ENCODE measurements at places on chromosomes 5 and 9.

DNA sequence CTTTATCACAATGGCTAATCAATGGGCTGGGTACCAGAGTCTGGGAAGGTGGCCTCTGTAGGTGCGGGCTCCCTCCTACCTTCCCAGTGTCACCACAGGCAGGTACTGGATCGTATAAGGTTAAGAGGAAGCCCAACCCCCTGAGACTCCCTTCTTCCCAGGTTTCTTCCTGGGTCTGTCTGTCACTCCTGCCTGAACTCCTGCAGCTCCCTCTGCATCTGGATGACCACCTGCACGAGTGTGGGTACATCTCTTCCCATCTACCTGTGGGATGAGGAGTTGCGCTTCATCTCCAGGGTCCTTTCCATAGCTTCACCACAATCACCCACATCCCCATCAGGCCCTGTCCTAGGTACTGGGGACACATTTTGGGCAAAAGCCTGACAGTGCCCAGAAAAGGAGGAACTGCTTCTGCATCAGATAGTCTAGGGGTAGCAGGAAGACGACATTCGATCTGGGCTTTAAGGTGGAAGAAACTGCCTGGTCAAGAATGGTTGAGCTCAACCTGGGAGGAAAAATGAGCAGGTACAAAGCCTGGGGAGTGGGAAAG, 112.2 kb upstream of the ALDH1B1 start:
- no peak for DNase-seq

GRCh38 chr9:109767404-109767803, 12.6 kb upstream of the PALM2AKAP2 start:
- DNase-seq = no peak

DNA sequence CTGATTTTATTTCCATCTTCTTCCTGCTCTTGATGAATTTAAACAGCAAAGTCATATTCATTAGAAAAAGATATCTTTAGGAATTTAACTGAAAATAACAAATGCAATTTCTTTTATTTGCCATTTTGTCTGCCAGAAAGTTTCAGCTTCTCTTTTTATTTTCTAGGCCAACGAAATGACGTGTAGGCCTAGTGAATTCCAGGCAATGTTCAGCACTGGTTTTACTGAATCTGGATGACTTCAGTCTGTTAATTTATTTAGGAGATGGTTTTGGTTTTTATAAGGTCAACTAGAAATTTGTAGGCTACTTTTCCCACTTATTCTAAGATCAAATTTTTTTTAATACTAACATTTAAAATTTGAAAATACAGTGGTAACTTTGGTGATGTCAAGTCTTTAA, 129.1 kb upstream of the VCAN start:
- DNase-seq = no peak

- no peak for DNase-seq
Measured at GRCh38 chr5:171606414-171607024, 179.1 kb upstream of the SMIM23 start.

GRCh38 chr5:40260361-40260760, 419.4 kb upstream of the PTGER4 start:
- no peak for DNase-seq

- DNase-seq = no peak
Measured at GRCh38 chr5:150626853-150627276, 13.6 kb upstream of the SYNPO start.

GRCh38 chr5:17103461-17103860, 114.0 kb upstream of the BASP1 start:
- DNase-seq = no peak

GRCh38 chr5:115068239-115069086, 101.2 kb downstream of the TRIM36 start:
- no peak for DNase-seq

DNA sequence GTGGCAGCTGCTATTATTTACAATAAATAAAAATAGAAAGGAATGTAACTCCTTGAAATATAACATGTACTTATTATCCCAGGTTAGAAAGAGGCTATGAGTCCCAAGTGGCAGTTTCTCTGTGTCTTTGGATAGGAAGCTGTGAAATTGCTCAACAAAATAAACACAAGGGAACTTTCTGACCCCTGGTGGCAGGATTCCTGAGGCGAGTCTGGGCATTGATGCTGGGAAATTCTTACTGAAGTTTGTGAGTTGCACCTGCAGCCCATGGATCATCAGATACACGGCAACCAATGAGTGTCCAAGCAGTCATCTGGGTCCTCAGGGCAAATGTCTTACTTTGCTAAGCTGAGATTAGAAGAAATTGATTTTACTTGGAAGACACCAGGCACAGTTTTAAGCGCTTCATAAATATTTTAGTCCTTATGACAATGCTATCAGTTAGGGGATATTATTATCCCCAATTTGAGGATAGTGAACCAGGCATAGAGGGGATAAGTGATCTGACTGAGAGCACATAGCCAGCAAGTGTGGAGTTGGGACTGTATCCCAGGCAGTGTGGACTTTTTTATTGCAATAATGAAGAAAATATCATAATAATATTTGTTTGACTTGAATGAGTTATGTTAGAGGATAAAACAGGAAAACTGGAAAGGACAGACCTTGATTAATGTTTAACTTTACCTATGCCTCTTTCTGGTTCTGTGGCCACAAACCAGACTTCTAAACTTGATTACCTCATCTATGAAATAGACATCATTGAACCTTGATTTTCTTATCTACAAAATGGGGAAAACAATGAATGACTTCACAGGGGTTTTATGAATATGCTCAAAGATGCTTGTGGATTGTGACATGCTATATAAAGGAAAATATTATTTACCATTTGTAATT, 265.5 kb upstream of the ADAMTSL1 start:
- DNase-seq = no peak

DNA sequence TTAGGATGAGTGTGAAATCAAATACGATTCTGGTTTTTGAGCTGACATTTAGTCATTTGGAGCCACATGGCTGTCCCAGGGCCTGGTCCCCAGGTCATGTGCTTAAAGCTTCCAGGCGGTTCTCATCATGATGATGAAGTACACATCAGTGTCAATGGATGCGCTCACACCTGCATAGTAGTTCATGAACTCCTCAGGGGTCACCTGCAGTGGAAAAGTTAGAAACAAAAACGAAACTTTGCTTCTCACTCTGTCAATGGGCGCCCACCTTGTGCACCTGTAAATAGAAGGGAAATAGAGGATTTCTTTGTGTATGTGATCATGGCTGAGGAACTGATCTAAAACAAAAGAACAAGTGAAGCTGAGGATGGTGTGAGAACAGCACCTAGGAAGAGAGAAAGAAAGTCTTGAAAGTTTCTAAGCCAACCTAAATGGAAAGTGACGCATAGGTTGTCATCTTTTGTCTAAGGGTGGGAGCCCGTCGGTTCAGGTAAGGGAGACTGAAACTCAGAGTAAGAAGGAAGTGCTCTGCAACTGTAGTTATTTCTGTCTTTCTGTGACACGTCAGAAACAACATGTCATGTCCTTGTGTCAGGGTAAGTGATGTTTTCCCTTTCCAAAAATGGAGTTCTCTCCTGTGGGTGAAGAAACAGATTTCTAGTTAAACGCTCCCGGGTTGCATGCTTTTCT, 33.8 kb downstream of the CAPSL start:
- no peak for DNase-seq

DNA sequence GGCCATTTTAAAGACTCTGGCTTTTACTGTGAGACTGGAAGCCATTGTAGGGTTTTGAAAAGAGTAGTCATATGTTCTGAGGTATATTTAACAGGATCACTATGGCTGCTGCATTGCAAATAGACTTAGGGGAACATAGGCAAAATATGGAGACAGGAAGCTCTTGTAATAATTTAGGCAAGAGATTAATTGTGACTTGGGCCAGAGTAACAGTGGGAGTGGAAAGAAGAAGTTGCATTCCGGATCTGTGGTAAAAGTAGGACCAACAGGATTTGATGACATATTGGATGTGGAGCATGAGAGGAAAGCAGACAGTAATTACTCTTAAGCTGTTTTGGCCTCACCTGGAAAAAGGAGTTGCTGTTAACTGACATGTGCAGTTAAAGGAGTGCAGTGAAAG, 85.6 kb downstream of the SMIM15 start:
- no peak for DNase-seq

Data from activated CD8-positive, alpha-beta memory T cell treated with anti-CD3 and anti-CD28 coated beads for 1 hour (primary cell).